ENCODE measurements at places on chromosomes 11 and 22.

DNA sequence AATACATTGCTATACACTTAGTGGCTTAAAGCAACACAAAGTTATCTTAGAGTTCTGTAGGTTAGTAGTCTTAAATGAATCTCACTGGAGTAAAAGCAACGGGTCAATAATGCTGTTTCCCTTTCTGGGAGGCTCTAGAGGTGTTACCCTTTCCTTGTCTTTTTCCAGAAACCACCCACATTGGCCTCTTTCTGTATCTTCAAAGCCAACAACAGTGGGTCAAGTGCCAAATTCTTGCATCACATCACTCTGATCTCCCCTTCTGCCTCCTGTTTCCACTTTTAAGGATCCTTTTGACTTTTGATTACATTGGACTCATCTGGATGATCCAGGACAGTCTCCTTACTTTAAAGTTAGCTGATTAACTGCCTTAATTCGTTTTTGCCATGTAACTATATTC lies 93.6 kb downstream of the DDX10 start:
- DNase-seq, result no peak

GRCh38 chr22:35991168-35991567 lies 37.5 kb downstream of the RBFOX2 start:
- DNase-seq, result no peak

DNA sequence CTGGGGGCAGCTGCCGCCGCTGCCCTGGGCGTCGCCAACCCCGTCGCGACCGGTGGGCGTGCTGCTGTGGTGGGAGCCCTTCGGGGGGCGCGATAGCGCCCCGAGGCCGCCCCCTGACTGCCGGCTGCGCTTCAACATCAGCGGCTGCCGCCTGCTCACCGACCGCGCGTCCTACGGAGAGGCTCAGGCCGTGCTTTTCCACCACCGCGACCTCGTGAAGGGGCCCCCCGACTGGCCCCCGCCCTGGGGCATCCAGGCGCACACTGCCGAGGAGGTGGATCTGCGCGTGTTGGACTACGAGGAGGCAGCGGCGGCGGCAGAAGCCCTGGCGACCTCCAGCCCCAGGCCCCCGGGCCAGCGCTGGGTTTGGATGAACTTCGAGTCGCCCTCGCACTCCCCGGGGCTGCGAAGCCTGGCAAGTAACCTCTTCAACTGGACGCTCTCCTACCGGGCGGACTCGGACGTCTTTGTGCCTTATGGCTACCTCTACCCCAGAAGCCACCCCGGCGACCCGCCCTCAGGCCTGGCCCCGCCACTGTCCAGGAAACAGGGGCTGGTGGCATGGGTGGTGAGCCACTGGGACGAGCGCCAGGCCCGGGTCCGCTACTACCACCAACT lies 1.0 kb downstream of the FUT4 start:
- no peak for DNase-seq

- DNase-seq, result no peak
Observed at GRCh38 chr22:36068776-36069344, 40.2 kb upstream of the RBFOX2 start.

GRCh38 chr11:38818720-38819119 lies 2220.7 kb upstream of the RAG2 start:
- DNase-seq, result no peak

Data from NCI-H2107 (cell line).